ENCODE measurements at places on chromosomes 7 and 10.

DNA sequence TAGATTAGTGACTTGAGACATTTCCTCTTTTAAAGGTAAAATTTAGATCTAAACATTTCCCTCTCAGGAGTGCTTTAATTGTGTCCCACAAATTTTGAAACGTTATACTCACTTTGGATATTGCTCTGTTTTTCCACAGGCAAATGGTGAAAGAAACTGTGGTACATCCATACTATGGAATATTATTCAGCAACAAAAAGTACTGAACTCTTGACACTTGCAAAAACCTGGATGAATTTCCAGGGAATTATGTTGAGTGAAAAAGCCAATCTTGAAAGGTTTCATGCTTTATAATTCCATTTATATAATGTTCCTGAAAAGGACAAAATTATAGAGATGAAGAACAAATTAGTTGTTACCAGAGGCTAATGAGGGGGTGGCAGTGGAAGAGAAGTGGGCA, 153.3 kb upstream of the SVIL start:
- no peak for DNase-seq

DNA sequence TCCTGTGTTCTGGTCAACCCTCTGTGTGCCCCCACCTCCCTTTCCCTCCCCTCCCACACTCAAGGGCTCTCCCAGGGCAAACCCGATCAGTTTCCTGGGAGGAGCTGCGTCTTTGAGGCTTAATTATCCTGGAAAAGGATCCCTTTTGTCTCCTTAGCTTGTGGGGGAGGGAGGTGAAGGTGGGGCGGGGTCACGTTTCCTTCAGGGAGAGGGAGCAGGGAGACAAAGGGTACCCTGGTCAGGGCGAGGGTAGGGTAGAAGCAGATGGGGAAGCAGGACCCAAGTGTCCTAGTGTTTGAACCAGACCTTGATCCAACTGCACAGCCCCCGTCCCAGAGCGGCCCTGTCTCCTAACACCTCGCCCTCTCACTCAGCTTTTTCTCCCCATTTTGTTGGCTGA, 90.1 kb downstream of the HIF1AN start:
- DNase-seq, result no peak

- no peak for DNase-seq
These were observed 121.3 kb downstream of the RAMP3 start for GRCh38 chr7:45278763-45279398.

DNA sequence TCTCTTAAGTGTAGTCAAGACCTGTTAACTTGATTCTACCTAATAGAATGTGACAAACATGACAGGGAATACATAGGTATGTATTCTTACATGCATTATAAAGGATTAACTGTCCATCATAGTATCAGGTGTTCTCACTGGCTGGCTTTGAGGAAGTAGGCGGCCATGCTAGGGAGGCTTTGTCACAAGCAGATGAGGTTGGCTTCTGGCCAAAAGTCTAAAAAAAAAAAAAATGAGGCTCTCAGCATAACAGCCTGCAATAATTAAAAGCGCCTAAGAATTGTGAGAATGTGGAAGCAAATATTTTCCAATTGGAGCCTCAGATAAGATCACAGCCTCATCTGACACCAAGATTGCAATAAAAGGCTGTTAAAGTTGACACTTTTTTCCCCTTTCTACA, 1256.8 kb upstream of the SORCS1 start:
- no peak for DNase-seq

- DNase-seq, result no peak
These were observed 63.1 kb downstream of the DOCK4 start for GRCh38 chr7:112143136-112143535.
